IMR-90 (cell line): ENCODE measurements at places on chromosomes 7 and 10.

DNA sequence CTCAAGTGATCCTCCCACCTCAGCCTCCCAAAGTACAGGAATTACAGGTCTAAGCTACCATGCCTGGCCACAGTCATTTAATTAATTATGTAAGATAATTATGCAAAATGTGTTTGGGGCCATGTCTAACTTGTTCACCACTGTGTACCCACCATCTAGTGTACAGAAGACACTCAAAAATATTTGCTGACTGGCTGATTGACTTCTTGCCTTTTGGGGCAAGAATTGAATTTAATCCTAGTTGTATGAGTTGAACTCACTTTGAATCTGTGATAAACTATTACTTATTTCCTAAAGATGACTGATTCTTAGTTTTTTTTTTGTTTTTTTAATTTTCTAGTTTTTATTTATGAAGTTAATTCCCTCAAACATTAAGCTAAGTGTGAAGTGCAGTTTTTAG is 15.8 kb upstream of the ZC3HAV1L start:
- no peak for DNase-seq

- DNase-seq = peak; percentile 97
Measured at GRCh38 chr10:77160679-77161078, 476.9 kb downstream of the KCNMA1 start.

- peak; percentile 98 for DNase-seq
Measured at GRCh38 chr10:103772096-103772845, 83.1 kb downstream of the SH3PXD2A start.

DNA sequence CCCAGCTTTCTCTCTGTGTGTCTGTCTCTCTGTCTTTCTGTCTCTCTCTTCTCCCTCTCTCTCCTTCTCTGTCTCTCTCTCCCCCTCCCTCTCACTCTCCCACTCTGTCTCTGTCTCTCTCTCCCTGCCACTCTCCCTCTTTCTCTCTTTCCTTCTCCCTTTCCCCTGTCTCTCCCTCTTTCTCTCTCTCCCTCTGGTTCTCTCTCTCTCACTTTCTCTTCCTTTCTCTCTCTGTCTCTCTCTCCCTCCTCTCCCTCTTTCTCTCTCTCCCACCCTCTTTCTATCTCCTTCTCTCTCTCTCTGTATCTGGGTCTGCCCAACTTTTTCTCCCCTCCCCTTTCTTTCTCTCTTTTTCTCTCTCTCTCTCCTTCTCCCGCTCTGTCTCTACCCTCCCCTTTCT is 36.5 kb downstream of the SEC61G start:
- DNase-seq = no peak
